Left cardiac atrium (tissue), 4 donors: ENCODE measurements at places on chromosomes 2 and 18. TPM values are rescaled to one million over a fixed set of nuclear protein-coding genes. Genes with fewer than 3 reads are reported as not detected.
A peak's percentile ranks its signal among the peaks of the same experiment; 100 is the strongest.

Gene STEAP3
- 11.2 TPM for total RNA-seq

Gene PTH2R
- not detected for total RNA-seq

Gene IL1R2
- total RNA-seq: 3.9 TPM

DNA sequence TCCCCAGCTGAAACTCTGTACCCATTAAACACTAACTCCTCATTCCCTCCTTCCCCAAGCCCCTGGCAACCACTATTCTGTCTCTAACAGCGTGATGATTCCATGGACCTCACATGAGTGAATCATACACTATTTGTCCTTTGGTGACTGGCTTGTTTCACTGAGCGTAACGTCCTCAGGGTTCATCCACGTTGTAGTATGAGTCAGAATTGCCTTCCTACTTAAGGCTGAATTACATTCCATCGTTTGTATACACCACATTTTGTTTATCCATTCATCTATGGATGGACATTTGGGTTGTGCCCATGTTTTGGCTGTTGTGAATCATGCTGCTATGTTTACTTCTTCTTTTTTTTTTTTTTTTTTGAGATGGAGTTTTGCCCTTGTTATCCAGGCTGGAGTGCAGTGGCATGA, 19.6 kb upstream of the CABLES1 start:
- DNase-seq: no peak

- DNase-seq: peak; percentile 26
These were observed 311.2 kb downstream of the LPIN1 start for GRCh38 chr2:12057436-12058166.

DNA sequence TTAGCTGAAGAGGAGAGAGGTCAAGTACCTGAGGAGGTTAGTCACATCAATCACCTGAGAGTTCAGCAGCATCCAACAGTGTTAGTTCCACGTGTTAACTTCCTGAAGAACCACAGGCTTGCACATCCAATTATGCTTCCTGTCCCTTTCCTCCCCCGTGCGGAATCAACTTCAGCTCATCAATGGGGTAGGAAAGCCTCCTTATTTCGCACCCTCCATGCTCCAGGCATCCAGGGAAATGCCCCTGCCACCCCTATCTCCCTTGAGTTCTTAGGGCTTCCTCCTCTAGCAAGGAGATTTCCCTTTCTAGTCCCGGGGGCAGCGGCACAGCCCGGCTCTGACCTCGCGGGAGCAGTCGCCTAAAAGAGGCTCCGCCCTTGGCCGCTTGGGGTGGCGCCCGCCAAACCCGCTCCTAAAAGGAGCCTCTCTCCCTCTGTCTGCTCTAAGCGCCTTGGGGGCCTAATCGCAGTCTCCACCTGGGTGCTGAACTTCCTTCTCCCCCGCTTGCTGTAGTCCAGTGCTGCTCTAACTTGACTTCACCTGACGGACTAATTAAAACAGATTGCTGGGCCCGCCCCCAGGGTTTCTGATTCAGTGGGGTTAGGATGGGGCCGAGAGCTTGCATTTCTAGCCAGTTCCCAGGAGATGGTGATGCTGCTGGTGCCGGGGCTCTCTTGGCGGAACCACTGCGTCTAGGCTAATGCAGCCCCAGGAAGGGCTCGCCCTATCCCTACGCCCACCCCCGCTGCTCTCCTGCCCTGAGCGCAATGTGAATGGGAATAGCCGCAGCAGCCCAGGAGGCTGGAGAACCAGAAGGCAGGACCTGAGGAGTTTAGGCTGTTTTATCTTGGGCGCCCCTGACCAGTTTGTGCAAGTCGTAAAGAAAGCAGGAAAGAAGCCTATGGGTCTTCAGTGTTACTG, 3.4 kb upstream of the TET3 start:
- peak; percentile 55 for DNase-seq

Gene DSG1
- 3.6 TPM for total RNA-seq

DNA sequence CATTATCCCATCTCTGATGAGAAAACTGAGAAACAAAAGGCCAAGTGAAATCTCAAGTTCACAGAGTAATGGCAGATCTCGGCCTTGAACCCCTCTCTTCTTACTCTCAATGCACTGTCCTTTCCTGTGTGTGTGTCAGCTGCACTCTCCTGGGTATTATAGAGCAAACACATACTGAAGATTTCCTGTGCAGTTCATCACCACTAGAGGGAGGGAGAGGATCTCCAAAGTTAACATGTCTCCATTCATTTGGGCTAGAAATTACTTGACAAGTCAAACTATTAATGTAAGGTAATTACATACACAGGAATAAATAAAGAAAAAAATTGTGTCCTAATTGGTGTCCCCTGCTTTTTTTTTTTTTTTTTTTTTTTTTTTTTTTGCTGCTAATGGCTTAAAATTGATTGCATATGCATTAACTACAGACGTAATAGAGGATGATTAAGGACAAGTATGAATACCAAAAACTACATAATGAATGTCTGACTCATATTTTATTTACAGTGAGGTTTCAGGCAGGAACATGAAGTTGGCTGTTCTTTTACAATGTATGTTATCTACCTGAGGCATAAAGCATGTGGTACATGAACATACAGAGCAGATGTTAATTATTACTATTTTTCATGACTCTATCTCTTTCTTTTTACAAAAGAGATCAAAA, 269.2 kb downstream of the NYAP2 start:
- DNase-seq: no peak

DNA sequence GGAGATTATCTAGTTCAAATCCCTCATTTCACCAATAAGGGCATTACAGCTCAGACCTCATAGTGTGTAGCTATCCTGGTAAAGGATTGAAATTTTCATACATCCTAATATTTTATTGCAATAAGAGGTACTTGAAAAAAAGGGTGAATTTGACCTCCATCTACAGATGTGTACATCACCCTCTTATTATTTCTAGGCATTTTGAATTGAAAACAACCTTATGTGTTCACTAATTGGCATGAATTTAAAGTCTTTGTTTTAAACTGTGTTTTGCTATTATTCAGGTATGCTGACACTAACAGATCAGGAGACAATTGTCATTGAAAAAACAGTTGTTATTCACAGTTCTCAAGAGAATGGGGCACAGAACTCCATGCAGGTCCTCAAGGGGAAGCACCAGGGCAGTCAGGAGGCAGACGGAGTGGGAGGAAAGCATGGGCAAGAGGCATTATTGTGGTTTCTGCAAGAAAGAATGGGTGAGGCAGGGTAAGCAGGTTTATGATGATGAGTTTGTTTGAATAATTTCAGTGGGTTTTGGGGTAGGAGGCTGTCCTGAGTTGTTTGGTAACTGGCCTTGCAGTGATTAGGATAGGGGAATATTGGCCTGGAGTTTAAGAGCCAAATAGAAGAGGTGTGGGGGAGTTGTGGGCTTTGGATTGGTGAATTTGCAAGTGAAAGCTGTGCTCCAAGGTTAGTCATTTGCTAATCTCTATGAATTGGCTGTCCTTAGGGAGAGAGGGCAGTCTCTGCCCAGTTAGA, 194.6 kb downstream of the GPD2 start:
- no peak for DNase-seq

DNA sequence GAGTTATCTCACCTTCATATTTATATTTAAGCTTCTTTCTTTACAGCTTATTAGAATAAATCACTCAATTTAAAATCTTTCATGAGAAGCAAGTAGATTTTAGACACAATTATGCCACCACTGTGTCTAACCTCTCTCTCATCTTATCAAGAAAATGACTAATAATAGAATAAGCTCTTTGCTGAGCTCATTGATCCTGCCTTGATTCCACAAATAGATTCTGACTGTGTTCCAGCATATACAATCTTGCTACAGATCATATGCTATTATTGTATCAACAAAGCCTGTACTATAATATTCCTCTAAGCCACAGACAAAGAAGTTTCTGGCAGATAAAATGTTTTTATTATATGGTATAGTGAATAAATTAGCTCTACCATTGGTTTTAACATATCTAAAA, 168.7 kb upstream of the GULP1 start:
- DNase-seq: no peak

Gene PLEKHB2
- 38.2 TPM for total RNA-seq

DNA sequence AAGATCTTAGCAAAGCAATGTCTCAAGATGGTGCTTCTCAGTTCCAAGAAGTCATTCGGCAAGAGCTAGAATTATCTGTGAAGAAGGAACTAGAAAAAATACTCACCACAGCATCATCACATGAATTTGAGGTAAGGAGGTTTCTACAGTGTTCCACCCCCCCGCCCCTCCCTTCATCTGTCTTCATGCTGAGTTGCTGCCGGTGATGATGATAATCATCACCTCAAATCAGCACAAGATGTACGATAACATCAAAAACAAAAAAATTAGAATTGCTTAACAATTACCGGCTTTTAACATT, 14.6 kb downstream of the UGP2 start:
- DNase-seq: no peak

GRCh38 chr2:40318921-40319320, 133.0 kb downstream of the SLC8A1 start:
- DNase-seq: no peak

Gene KIF5C
- total RNA-seq: 1.4 TPM

DNA sequence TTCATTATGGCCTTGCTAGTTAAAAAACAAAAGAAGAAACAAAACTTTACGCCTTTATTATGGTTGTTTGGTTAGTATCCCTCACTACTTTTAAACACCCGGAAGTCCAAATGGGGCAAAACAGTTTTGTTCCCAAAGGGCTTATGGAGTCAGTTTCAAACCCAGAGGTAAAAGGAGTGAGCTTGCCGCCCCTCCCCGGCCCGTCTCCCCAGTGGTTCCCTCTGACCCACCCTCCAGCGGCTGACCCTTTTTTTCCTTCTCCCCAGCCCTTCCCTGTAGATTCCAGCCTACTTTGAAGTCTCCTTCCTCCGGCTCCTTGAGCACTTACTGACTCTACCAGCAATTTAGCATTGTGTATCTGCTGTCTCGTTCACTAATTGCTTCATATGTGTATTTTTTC, 209.2 kb downstream of the ICOS start:
- no peak for DNase-seq

DNA sequence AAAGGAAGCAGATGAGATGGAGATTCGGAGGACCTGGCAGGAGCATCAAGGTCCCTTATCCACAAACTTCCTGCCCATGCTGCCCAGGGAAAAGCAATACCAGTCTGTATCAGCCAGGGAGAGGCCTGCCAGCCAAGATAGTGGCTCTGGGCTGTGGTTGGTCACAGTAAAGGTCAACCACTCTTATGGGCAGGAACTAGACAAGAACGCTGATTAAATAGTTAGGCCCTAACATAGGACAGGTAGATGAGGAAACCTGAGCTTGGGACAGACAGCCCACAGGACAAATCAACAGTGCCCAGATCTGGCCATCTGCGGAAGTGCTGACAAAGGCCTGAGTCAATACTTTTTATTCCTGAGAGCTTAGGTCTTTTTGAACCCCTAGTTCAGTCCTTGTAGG, 10.7 kb downstream of the PSTPIP2 start:
- no peak for DNase-seq

Gene DNAJC5G
- 0.71 TPM for total RNA-seq

- no peak for DNase-seq
These were observed 606.3 kb downstream of the METTL4 start for GRCh38 chr18:1965016-1965415.

DNA sequence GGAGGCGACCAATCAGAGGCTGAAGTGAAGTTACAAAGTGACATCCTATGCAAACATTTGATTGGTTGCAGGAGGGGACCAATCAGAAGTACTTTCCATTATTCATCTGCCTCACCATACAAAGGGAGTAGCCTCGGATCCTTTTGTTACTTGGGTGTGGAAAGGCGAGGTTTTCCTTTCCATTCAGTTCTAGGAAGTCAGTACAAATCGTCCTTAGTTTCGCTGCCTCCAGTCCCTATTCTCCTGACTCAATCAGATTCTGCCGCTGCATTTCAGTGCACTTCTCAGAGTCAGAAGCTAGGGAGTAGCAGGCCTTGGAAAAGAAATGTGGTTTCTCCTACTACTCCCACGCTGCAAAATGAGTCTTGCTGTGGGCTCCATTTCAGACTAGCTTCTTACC, 149.4 kb downstream of the DTNA start:
- DNase-seq: no peak

- no peak for DNase-seq
These were observed 39.5 kb upstream of the FOXI3 start for GRCh38 chr2:88492002-88492401.

Gene CD207
- total RNA-seq: 0.24 TPM

Gene TFCP2L1
- total RNA-seq: 0.82 TPM

Gene CASP10
- 7.1 TPM for total RNA-seq

DNA sequence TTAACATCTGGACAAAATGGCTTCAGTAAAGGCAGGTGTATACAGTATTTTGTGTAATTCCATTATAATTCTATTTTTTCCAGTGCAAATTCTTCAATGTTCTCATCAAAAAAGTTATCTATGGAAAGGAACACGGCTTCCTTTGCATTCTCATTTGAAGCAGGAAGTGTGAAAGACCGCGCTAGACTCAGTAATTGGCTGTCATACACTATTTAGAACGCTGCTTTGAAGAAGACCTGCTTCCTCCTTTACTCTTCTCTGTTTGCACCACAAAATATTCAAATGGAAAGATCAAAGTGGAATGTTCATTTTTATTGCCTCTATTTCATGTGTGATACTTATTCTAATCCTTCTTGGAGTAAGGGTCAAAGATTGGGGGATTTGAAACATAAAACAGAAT, 883.7 kb downstream of the TSN start:
- DNase-seq: no peak

Gene PID1
- 15.1 TPM for total RNA-seq

- no peak for DNase-seq
These were observed 19.3 kb upstream of the TMEM18 start for GRCh38 chr2:696463-696862.

Gene UGT1A10
- total RNA-seq: not detected

- DNase-seq: no peak
These were observed 354.9 kb downstream of the OSR1 start for GRCh38 chr2:19003554-19003953.
